ENCODE measurements at places on chromosomes 2 and 18. TPM values are rescaled to one million over a fixed set of nuclear protein-coding genes. Genes with fewer than 3 reads are reported as not detected.

Gene IMPACT
- 36.2 TPM for total RNA-seq

Gene NMUR1
- total RNA-seq = 0.28 TPM

Gene TUBB8B
- not detected for total RNA-seq

Gene KIF1A
- total RNA-seq = 132 TPM

Gene SLC9A2
- total RNA-seq = 4.1 TPM

Gene SPC25
- 21.1 TPM for total RNA-seq

Gene DDX1
- 102 TPM for total RNA-seq

Gene GALNT13
- not detected for total RNA-seq

GRCh38 chr2:219961947-219962498 is 334.6 kb downstream of the SLC4A3 start:
- no peak for DNase-seq

DNA sequence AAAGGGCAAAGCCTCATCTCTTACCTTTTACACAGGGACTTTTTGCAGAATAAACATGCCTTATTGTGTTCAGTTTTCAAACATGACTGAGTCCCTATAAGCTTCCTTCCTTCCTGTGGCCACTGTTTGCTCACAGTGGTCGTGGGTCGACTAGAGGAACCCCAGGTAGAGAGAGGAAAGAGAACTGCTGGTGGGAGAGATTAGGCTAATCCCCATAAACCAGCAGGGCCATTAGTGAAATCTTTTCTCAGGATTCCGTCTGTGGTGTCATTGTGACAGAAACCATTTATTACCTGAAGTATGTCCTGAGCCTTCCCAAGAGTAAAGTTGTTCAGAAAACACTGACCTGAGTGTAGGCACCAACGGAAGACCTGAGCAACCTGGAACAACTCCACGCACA is 21.3 kb upstream of the BOD1L2 start:
- DNase-seq = no peak

DNA sequence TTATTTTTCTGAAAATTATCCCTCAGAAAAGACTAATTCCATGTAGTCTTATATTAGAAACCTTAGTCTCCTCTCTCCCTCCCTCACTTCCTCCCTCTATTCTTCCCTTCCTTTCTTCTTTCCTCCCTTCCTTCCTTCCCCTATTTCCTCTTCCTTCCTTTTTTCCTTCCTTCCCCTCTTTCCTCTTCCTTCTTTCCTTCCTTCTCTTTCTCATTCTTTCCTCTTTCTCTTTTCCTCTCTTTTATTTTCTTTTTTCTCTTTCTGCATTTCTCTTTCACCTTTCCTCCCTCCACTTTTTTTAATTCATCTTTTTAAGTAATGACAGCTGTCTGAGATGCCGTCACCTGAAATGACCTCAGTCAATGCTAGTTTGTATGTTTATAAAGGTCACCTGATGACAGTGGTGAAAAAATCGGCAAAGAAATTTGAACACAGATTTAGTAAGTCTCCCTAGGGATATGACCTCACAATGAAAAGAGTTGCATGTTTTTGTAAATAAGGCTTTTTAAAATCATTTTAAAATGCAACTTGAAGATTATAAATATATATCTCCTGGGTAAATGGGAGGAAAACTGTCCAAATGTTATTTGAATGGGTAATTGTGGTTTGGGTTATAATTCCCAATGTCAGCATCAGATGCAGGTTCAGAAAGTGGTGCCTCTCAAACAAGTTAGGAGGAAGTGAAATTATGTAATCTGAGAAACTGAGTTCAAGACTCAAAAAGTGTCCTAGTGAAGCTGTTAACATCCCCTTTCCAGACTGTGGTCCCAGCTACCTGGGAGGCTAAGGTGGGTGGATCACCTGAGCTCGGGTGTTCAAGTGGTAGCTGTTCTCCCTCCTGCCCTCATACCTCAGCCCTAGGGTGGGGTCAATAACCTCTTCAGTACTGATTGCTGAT is 90.3 kb upstream of the ST3GAL5 start:
- no peak for DNase-seq

- no peak for DNase-seq
These were observed 247.1 kb upstream of the UBE2E3 start for GRCh38 chr2:180733330-180733729.

DNA sequence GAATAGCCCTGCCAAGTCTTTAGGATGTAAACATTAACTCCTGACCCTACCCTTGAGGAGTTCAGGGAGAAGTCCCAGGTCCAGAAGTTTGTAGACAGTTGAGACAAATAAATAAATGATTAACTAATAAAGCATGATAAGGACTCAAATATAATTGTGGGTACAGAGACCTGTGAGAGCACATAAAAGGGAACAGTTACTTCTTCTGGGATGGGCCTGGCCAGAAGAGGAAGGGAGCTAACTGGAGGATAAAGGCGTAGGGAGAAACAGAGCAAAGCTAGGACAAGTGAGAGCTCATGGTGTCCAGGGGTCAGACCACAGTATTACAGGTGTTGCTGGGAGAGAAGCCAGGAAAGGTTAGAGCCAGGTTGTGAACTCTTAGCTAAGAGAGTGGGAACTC is 3.0 kb downstream of the LCLAT1 start:
- DNase-seq = no peak

DNA sequence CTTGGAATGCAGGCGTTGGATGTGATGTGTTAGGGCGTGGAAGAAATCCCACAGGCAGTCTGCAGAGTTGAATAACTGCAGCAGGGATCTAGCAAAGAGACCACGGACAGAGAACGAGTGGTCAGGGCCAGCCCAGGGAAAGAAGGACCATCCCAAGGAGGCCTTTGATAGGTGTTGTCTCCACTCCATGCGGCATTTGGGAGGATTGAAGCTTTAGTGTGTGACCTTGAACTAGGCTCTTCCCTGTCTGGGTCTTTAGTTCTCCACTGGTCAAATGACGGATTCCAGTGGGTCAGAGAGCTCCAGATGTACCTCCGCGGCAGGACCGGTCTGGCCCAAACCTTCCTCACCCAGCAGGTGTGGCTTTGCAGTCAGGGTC is 18.4 kb downstream of the GREB1 start:
- DNase-seq = no peak

DNA sequence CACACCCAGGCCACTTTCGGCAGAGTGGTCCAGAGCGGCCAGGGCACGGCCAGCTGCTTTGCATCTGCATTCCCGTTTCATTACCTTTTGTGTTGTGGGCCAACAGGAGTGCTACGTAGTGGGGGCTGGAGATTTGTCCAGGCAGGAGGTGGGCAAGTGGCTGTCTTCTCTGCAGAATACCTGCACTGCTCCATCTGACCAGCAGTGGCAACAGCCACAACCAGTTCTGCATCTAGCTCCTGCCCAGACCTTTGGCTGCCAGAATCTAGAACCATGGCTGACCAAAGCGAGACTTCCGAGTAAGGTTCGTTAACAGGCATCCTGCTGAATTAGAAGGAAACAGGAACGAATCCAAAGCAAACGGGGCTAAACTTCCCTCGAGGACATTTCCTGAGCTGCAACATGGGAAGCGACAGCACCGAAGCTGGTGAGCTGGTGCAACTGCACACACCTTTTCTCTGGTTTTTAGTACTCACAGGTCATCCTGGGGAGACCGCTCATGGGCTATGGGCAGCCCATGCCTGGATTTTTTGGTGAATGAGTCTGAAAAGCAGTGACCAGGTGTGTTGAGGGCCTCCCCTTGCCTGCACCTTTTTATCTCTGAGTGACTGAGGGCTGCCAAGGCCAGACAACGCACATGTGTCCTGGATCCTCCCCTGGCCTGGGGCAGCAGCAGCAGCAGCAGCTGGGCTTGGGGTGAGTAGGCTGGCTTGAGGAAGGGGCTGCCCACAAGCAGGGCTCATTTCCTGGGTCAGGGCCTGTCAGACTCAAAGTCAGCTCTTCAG is 10.5 kb downstream of the GDF7 start:
- peak; percentile 12 for DNase-seq

GRCh38 chr2:53381271-53381670 is 386.3 kb upstream of the CHAC2 start:
- no peak for DNase-seq

DNA sequence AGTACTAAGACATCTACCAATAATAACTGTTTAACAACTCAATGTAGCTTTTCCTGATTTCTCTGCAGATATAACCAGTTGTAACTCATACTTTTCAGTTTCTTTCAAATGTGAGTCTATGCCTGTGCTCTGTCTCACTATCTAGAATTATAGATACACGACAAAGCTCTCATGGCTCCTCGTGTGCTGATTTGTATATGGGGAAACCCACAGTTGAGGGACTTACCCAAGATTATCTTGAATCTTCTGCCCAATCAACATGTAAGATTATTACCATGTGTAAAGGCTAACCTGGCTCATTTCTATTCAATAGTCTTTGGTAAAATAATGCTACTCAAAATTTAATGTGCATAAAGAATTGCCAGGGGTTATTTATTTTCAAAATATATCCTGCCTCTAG is 554.4 kb downstream of the FBXO15 start:
- DNase-seq = no peak

DNA sequence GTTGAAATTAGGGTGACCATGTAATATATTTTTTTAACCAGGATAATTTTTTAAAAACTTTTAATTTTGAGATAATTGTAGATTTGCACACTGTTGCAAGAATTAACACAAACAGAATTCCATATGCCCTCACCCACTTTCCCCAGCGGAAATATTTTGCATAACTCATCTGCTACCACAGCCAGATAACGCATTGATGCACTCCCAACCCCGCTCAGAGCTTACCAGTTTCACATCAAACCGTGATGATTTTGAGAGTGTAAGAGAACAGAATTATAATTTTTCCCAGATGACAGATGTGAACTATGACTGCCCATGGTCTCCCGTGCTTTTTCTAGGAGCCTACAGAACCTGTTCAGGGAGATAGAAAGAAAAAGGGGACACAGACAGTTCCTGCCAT is 35.2 kb upstream of the LDLRAD4 start:
- no peak for DNase-seq

GRCh38 chr2:25481381-25482300 is 139.9 kb upstream of the DNMT3A start:
- no peak for DNase-seq

DNA sequence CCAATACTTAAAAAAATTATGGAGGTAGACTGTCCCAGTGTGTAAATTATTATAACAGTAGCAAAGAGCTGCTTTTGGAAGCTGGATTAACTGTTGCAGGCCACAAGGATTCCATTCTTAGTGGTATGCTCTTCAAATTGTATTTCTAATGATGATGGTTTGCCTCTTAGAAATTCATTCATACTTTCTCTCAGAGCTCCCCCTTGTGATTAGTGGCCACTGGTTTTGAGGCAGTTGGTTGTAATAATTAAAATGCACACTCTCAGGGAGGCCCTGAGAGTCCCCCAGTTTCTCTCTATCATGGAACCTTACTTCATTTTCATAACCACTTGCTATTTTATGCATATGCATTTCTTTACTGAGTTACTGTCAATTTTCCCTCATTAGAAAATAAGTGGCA is 122.5 kb downstream of the PLA2R1 start:
- no peak for DNase-seq

DNA sequence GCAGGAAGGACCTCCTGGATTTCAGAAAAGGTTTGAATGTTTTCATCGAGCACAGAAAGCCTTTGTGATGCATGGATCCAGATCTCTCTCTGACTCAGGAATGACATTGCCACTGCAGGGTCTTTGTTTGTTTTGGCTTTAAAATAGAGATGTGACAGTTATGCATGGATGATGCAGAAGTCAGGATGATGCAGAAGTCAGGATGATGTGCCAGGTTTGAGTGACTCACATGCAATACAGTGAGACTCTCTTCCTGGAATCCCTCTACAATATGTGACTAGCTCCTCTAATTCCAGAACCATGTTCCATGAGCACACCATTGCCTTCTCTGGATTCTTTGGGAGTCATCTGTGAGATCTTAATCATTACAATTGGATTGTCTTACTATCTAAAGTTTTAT is 177.9 kb upstream of the RAB6C start:
- DNase-seq = peak; percentile 47

DNA sequence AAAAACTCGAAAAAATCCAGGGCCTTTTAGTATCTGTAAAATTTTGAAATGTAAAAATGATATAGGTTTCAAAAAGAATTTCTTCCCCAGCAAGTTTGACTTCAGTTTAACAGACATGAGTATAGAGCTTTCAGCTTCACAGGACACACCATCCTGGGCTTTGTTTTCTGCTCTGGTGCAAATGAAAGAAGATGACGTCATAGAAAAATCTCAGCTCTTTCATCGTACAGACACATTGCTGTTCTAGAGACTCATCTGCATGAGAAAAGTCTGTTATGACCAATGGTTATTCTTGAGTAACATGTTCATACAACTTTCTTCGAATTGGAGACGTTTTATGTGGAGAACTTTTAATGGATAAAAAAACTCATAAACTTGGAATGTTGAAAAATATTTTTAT is 111.7 kb upstream of the DYNAP start:
- DNase-seq = no peak

GRCh38 chr2:164739966-164740365 is 101.7 kb downstream of the COBLL1 start:
- DNase-seq = no peak

- no peak for DNase-seq
These were observed 19.7 kb upstream of the SNTG2 start for GRCh38 chr2:930935-931334.

GRCh38 chr18:43596105-43596712 is 318.9 kb upstream of the SYT4 start:
- peak; percentile 13 for DNase-seq

GRCh38 chr2:230161184-230161583 is 58.6 kb downstream of the SP110 start:
- no peak for DNase-seq

- DNase-seq = no peak
These were observed 246.4 kb downstream of the PRKCE start for GRCh38 chr2:45897842-45898241.

DNA sequence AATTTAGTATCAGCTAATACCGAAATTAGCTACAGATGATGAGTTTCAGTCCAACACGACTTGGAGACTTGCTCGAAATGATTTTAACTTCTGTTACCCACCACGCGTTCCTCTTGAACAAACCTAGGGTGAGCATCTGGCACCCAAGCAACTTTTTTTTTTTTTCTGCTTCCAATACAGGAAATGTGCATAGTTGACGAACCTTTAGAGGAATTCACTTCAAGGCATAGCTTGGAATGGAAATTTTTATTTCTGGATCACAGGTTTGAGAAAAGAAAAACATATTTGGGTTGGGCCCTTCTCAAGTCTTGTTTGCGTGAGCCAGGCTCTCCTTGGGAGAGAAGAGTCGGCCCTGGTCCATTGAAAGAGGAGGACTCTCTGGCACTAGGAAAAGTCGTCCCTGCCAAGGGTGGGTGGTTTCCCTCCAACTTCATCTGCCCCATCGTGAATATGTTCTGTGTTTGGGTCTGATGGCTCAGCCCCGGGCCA is 37.4 kb upstream of the RPL31 start:
- no peak for DNase-seq

DNA sequence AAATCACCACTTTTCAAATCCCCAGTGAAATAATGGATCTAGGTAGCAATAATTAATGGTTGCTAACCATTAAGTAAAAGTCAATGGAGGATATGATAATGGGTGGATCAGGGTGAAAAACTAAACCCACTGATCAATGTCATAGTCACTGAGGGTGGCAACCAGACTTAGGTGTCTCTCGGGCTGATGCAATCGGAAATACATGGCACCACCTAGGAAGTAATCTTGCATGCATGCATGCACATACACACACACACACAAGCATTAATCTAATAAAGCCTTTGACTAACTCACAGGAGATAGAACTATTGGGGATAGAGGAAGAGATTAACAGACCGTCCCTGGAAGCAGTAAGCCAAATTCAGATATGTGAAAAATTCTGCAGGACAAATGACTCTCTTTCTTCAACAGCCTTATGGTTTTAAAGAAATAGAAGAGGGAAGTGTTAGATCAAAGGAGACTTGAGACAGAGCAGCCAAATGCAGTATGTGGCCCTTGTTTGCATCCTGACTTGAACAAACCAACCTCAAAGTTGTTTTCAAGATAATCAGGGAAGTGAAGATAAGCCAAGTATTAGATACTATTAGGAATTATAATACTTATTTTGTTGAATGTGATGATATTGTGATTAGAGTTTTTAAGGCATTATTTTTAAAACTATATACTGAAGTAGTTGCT is 186.0 kb upstream of the RMP24 start:
- DNase-seq = no peak
